ENCODE measurements at places on chromosomes 2 and 18. TPM values are rescaled to one million over a fixed set of nuclear protein-coding genes. Genes with fewer than 3 reads are reported as not detected.

Gene ACMSD
- not detected for total RNA-seq

Gene ALPG
- total RNA-seq: not detected

Gene SLC38A11
- total RNA-seq: not detected

Gene SP140
- not detected for total RNA-seq

Gene WDCP
- 11.3 TPM for total RNA-seq

Gene NEMP2
- 3.5 TPM for total RNA-seq

Gene GAL3ST2
- not detected for total RNA-seq

Gene EGR4
- not detected for total RNA-seq

Gene RNMT
- 15.5 TPM for total RNA-seq

Gene STAT1
- total RNA-seq: 75.0 TPM

Gene KCNE4
- not detected for total RNA-seq

Gene C2orf68
- 20.6 TPM for total RNA-seq

Gene CCBE1
- total RNA-seq: 2.4 TPM

Gene GYPC
- total RNA-seq: 0.74 TPM

Gene HOXD3
- not detected for total RNA-seq

Gene CPO
- total RNA-seq: not detected

Gene DSC2
- total RNA-seq: under 0.01 TPM

Gene CELF4
- total RNA-seq: not detected

Gene MOGAT1
- total RNA-seq: not detected

Gene LYG1
- 0.39 TPM for total RNA-seq

Gene HJURP
- 30.9 TPM for total RNA-seq

Gene FBXO15
- not detected for total RNA-seq

Gene KCNS3
- total RNA-seq: 2.6 TPM

Gene SERPINB3
- total RNA-seq: not detected

Gene SCN3A
- total RNA-seq: under 0.01 TPM

Gene ALPP
- total RNA-seq: not detected

Gene SAG
- total RNA-seq: not detected

Gene EFR3B
- 0.28 TPM for total RNA-seq

Gene C2orf78
- total RNA-seq: not detected

Gene UCN
- total RNA-seq: 0.20 TPM

Gene B4GALT6
- total RNA-seq: 12.2 TPM

Gene DSC1
- not detected for total RNA-seq

Gene SPP2
- not detected for total RNA-seq

Gene MLPH
- not detected for total RNA-seq

Gene CYS1
- 0.04 TPM for total RNA-seq

All from pulmonary artery endothelial cell (primary cell).